Esophagus muscularis mucosa (tissue), 4 donors: ENCODE measurements at places on chromosomes 12 and 14.

GRCh38 chr12:124902916-124903315 lies 11.5 kb downstream of the UBC start:
- DNase-seq: no peak

DNA sequence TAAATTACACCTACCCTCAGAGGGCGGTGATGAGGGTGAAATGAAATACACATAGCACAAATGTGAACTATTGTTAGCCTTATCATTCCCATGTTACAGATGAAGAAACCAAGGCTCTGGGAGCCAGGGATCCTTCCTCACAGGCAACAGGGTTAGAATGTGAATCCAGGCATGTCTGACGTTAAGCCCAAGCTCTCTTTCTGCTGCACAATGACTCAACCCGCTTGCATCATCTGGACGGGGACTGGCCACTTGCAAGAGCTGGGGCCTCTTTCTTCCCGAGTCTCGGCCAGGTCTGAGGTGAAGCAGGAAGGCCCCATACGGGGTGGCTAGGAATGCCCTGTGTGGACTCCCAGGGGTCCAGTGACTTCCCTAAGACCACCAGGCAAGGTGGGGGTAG lies 105.2 kb downstream of the RBM19 start:
- DNase-seq: no peak

DNA sequence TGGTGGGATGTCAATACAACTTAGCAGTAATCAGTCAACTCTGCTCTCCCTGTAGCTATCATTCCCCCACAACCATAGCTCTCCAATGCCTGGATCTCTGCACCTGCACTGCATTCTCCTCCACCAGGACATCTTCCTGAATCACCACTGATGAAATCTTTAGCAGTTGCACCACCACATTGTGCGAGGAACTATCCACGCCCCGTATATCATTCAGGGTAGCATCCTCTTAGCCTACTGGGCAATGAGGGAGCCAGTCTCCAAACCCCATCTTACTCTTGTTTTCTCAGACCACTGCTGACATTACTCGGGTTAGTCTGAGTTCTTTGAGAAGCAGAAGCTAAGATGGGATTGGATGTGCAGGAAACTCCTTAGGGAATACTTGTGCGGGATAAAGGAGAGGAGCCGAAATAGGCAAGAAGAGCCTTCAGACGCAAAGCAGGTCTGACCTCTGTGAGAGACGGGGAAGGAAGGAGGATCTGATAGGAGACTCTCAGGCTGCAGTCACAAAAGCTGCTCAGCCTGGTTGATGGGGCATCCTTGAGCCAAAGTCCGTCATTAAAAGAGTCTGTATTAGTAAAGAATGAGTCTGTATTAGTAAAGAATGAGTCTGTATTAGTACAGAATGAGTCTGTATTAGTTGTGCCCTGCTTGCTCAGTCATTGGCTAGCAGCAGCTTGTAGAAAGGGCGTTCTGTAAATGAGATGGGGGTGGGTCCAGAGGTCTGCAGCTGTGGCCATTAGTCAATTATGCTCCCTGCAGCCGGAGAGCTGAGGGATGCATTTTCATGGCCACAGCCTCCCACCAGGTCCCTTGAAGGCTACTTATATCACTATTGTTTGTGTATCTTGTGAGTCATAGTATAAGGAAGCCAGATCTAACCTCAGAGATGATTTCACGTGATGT lies 49.6 kb upstream of the RASSF3 start:
- no peak for DNase-seq

DNA sequence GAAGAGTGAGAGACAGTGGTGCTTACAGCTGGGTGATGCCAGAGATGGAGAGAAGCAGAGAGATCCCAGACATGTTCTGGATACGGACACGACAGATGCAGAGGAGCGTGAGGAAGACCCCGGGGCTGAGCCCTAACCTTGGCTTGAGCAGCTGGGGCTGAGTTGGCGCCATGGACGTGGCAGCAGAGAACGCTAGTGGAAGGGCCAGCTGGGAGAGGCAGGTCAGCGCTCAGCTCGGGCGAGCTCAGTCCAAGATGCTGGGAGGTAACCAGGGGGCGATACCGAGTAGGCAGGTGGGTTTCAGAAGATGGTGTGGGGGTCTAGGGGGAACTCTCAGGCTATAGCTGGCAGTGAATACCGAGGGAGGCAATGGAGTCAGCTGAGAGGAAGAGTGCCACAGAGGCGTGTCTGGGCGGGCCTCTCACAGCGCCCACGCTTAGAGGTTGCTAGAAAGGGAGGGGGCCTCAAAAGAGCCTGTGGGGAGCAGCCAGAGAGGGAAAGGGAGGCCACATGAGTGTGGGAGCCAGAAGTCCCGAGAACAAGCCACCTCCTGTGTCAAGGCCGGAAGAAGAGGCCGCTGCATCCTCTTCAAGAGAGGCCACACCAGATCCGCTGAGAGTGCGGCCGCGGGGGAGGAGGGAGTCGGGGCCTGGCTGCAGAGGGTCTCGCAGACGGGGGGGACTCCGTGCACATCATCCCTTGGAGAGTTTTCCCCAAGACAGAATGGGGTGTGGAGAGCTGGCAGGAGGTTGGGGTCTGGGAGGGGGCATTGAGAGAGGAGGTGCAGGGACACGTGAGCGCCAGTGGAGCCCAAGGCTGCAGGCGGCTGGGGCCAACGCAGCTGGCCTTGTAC lies 57.0 kb upstream of the DIO3 start:
- DNase-seq: no peak

GRCh38 chr12:19205120-19205519 lies 75.6 kb downstream of the PLEKHA5 start:
- DNase-seq: no peak
